ENCODE measurements at places on chromosomes 11 and 22. TPM values are rescaled to one million over a fixed set of nuclear protein-coding genes. Genes with fewer than 3 reads are reported as not detected.
A peak's percentile ranks its signal among the peaks of the same experiment; 100 is the strongest.

GRCh38 chr11:123480290-123480815 is 50.3 kb downstream of the GRAMD1B start:
- no peak for DNase-seq

- no peak for DNase-seq
These were observed 89.5 kb downstream of the TRIM44 start for GRCh38 chr11:35752115-35752514.

DNA sequence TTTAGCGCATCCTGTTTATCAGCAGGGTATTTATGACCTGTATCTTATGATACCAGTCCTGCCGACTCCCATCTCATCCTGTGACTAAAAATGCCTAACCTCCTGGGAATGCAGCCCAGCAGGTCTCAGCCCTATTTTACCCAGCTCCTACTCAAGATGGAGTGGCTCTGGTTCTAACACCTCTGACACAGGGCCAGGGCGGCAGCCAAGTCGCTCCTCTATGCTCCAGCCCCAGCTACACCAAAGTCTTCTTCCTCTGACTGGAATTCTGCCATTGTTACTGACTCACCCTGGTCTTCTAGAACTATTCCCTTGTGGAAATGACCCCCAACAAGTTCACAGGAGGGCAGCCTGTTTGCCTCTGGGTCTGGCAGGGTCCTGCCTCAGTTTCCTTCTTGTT is 7.9 kb upstream of the C1QTNF6 start:
- no peak for DNase-seq

GRCh38 chr11:830295-831117 is 2.2 kb upstream of the CD151 start:
- DNase-seq: peak; percentile 82

GRCh38 chr11:18071098-18071705 is 25.1 kb upstream of the TPH1 start:
- no peak for DNase-seq

DNA sequence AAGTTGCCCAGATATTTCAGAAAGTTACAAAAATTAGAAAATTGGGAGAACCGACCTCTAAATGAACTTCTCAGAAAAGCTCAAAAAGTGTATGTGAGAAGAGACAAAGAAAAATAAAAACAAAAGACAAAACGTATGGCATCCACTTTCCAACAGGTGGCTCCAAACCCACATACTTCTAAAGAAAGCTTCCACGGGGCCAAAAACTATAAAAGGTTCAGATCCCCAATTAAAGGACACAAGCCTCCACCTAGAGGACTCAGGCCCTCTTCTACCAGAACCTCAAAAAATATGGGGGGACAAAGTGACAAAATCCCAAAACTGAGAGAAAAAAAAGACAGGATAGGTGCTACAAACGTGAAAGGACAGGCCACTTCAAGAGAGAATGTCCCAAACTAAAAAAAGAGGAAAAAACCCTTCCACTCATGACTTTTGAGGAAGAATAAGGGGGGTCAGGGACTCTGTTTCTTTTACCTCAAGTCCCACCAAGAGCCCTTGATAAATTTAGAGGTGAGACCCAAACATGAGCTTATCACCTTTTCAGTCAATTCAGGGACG is 8.8 kb downstream of the SCGB2A1 start:
- DNase-seq: no peak

- DNase-seq: no peak
These were observed 17.8 kb downstream of the CHORDC1 start for GRCh38 chr11:90204832-90205646.

GRCh38 chr22:41952713-41953112 is 763 bp downstream of the SMIM45 start:
- DNase-seq: no peak

DNA sequence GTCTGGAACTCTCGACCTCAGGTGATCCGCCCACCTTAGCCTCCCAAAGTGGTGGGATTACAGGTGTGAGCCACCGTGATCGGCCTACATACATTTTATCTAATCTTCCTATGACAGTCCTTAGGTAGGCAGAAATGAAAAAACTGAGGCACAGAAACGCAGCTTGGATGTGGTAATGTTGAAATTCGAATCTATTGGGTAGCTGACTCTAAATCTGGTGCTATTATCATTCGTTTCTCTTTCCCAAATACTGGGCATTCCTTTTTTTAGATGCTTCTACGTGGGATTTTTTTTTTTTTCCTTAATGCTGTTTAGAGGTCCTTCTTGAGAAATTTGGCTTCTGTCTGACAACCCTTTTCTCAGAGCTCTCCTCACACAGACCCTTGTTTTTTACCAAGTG is 41.5 kb downstream of the FCHSD2 start:
- no peak for DNase-seq

GRCh38 chr22:29635734-29636357 is 32.4 kb downstream of the NF2 start:
- no peak for DNase-seq

DNA sequence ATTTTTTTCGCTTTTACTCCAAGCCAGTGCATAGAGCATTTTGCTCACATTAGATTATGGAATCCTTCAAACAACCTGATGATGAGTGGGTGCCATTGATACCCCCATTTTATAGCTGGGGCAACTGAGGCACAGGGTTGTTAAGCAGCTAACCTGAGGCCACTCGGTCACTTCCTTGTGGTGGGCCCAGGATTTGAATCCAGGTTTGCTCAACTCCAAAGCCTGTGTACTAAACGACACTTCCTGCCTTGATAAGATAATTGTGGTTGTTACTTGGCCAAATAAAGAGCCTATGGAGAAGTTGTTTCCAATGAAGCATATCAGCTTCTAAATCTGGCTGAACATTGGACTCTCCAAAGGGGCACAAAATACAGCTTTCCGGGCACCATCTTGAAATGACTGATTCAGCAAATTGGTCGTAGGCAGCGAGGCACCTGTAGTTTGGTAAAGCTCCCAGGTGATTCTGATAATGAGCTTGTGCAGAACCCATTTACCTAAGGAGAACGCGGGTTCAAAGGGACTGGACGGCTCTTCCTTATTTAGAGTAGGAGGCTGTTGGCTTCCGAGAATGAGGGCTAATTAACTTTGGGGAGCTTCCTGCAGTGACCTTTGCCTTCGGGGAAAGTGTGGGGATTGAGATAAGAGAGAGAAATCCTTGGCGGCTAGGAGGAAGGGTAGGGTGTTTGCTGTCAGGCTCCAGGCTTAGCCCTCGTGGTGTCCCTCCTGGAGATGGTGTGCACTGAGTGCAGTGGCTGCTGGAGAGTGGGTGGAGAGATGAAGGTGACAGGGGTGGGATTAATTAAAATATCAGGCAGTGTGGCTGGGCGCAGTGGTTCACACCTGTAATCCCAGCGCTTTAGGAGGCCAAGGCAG is 17.5 kb upstream of the EHF start:
- DNase-seq: no peak

- DNase-seq: no peak
These were observed 20.9 kb downstream of the RCOR2 start for GRCh38 chr11:63896071-63896470.

GRCh38 chr11:45144126-45145082 is 2.0 kb upstream of the PRDM11 start:
- DNase-seq: peak; percentile 31

- DNase-seq: peak; percentile 29
These were observed 11.9 kb downstream of the SHANK3 start for GRCh38 chr22:50684501-50684900.

DNA sequence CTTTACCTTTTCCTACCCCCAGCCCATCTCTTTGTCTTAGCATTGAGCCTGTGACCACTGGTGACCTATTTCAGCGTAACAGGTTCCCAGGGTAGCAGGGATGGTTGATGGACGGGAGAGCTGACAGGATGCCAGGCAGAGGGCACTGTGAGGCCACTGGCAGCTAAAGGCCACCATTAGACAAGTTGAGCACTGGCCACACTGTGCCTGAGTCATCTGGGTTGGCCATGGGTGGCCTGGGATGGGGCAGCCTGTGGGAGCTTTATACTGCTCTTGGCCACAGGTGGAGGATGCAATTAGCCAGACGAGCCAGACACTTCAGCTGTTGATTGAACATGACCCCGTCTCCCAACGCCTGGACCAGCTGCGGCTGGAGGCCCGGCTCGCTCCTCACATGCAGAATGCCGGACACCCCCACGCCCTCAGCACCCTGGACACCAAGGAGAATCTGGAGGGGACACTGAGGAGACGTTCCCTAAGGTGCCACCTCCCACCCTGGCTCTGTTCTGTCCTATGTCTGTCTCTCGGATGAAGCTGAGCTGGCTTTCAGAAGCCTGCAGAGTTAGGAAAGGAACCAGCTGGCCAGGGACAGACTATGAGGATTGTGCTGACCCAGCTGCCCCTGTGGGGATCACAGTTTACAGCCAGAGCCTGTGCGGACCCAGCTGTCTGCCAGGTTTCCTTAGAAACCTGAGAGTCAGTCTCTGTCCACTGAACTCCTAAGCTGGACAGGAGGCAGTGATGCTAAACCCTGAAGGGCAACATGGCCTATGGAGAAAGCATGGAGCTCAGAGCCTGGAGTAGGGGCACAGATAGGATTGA is 29.8 kb downstream of the PIK3IP1 start:
- DNase-seq: no peak

GRCh38 chr11:72589802-72590761 is 84.1 kb downstream of the PDE2A start:
- peak; percentile 72 for DNase-seq

The RPS25 gene
- 1,070 TPM for total RNA-seq

The CCDC87 gene
- not detected for total RNA-seq

The SCGB1A1 gene
- not detected for total RNA-seq

The CAPRIN1 gene
- total RNA-seq: 227 TPM

The B3GAT1 gene
- 0.33 TPM for total RNA-seq

The OSBP2 gene
- 4.3 TPM for total RNA-seq
